ENCODE measurements at places on chromosomes 6 and 20. TPM values are rescaled to one million over a fixed set of nuclear protein-coding genes. Genes with fewer than 3 reads are reported as not detected.
A peak's percentile ranks its signal among the peaks of the same experiment; 100 is the strongest.

The MATN4 gene
- total RNA-seq = 0.33 TPM

- no peak overlapping the region for H3K4me3 ChIP-seq
- DNase-seq = no peak
- no peaks in the 10 kb centered on the region for H3K27me3 ChIP-seq
- H3K36me3 ChIP-seq = no peaks in the 10 kb centered on the region
- no peak overlapping the region for H3K27ac ChIP-seq
- no peaks in the 10 kb centered on the region for H3K4me1 ChIP-seq
Measured at GRCh38 chr6:22102671-22103070, 194.2 kb downstream of the PRL start.

GRCh38 chr6:11653028-11653583 is 115.6 kb downstream of the TMEM170B start:
- H3K4me3 ChIP-seq = no peak overlapping the region
- peak; percentile 69 for DNase-seq
- peak overlapping the region; percentile 15 for H3K27ac ChIP-seq
- peaks cover 48% of the 10 kb centered on the region for H3K4me1 ChIP-seq
- H3K27me3 ChIP-seq = no peaks in the 10 kb centered on the region

GRCh38 chr6:34549026-34549803 is 6.9 kb downstream of the SPDEF start:
- no peaks in the 10 kb centered on the region for H3K27me3 ChIP-seq
- H3K4me3 ChIP-seq = no peak overlapping the region
- H3K4me1 ChIP-seq = peaks cover 59% of the 10 kb centered on the region

DNA sequence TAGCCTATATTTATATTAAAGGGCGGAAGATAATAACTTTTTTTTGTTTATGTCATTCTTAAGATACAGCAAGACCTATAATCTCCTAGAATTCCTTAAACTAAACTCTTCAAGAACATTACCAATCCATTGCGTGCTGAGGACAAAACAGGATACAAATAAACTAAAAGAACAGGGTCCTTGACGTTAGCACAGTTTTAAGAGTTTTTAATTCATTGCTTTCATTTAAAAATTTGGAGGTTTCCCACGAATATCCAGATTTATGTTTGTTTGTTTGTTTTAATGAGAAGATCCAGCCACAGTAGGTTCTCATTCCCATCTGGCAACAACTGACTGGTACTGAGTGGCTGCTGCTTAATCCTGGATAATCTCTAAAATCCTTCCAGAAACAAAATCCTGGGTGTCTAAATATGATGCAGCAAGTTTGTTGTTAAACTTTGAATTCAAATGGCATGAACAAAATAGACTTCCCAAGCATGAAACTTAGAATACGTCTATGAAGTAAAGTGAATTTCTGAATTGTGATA is 153.7 kb downstream of the HACE1 start:
- H3K4me1 ChIP-seq = no peaks in the 10 kb centered on the region
- H3K27me3 ChIP-seq = no peaks in the 10 kb centered on the region

The RRP36 gene
- total RNA-seq = 45.2 TPM

The ERMARD gene
- total RNA-seq = 19.3 TPM

GRCh38 chr6:105152880-105153279 is 26.9 kb downstream of the POPDC3 start:
- no peak overlapping the region for H3K27ac ChIP-seq
- H3K4me1 ChIP-seq = no peaks in the 10 kb centered on the region
- no peak overlapping the region for H3K4me3 ChIP-seq

DNA sequence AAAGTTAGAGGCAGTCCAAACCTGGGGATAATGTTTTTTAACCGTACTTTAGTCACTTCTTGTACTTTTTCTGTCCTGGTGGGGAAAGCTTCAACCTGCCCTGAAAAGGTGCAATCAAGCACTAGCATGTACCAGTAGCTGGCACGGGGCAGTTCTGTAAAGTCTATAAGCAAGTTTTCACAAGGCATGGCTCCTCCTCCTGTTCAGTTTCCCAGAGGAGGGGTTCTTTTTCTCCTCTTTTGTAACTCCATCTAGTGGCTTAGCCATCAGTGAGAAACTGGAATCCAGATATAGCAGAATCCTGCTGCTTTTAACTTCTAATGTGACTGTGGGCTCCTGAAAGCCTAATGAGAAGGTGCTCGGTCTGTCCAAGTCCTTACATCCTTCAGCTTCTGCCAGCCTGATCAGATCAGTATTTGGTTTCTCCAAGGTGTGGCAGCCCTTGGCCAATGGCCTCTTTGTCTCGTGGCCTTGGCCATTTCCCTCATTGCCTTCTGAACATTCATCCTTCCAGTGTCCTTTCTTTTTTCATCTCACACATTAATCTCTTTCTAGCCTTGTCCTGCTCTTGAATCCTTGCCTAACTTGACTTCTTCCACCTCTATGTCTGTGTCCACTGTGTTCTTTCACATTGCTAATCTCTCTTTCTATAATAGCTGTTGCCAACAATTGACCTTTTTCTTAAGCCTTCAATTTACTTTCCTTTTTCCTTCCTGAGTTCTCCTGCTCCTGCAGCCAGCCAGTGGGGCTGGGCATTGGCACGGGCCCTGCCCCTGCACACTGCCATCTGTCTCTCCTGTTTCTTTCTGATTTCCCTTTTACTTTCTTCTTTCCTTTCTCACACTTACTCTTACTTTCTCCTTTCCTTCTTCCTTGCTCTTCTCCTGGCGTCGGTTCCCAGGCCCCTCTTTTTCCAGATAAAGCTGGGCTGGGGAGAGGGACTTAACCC is 222.0 kb upstream of the SYNCRIP start:
- no peaks in the 10 kb centered on the region for H3K4me1 ChIP-seq
- no peak for DNase-seq
- no peak overlapping the region for H3K4me3 ChIP-seq
- no peak overlapping the region for H3K27ac ChIP-seq
- no peaks in the 10 kb centered on the region for H3K27me3 ChIP-seq
- H3K36me3 ChIP-seq = no peaks in the 10 kb centered on the region

DNA sequence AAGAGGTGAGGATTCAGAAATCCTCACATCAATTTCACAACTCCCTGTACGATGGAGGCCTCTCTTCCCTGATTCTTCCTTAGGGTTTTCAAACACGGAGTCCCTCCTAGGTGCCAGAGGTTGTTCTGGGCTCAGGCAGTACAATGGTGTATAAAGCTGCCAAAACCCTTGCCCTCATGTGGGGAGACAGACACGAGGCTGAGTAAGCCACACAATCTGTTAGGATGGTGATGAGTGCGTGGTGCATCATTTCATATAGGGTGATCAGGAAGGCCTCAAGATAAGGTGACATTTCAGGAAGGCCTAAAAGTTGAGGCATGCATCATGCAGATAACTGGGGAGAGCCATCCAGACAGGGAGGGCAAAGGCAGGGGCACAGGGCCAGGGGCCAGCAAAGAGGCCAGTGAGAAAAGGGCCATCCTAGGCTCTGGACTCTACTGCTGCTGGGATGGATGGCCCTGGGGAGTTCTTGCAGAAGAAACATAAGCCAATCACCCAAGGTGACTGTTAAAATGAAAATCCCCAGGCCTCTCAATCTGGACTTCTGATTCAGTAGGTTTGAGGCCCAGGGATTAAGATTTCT is 186.5 kb downstream of the PRKN start:
- DNase-seq = no peak
- no peak overlapping the region for H3K27ac ChIP-seq
- peaks cover 24% of the 10 kb centered on the region for H3K27me3 ChIP-seq
- H3K36me3 ChIP-seq = no peaks in the 10 kb centered on the region
- no peaks in the 10 kb centered on the region for H3K4me1 ChIP-seq

The UBD gene
- not detected for total RNA-seq

The TPBG gene
- total RNA-seq = 44.6 TPM

DNA sequence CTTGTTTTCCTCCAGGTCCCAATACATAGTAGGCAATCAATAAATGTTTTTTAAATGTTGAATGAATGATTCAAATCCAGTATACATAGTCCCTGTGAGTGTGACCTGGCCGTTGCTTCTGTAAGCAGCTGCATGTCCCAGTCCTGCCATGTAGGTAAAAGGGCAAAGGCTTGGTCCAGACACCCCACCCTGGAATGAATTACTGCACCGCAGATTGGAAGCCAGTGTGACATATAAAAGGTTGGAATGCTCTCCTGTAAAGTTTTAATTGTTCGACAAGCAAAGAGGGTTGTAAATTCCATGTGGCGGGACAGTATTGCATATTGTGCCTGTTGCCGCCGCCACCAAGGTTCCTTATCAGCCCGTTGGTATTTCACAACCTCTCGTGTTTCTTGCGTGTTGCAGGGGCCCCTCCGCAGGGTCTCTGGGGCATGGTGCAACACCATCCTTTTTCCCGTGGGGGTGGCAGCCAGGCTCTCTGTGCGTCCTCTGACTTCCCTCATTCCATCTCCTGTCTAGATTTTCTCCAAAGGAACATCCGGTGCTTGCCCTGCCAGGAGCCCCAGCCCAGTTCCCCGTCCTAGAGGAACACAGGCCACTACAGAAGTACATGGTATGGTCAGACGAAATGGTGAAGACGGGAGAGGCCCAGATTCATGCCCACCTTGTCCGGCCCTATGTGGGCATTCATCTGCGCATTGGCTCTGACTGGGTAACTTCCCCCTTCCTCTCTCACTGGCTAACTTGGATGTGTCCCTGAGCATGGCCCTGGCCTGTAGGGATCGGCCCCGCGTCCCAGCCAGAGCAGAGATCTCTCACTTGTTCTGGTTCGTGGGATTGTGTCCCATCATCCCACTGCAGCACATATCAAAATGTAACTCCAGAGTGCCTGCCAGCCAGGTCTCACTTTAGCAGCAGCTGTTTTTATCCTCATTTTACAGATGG is 20.3 kb downstream of the POFUT1 start:
- H3K27me3 ChIP-seq = no peaks in the 10 kb centered on the region
- H3K4me3 ChIP-seq = no peak overlapping the region
- no peaks in the 10 kb centered on the region for H3K36me3 ChIP-seq
- H3K27ac ChIP-seq = no peak overlapping the region

GRCh38 chr6:146896062-146896813 is 297.5 kb downstream of the ADGB start:
- H3K4me1 ChIP-seq = peaks cover 8% of the 10 kb centered on the region
- H3K36me3 ChIP-seq = no peaks in the 10 kb centered on the region
- H3K27ac ChIP-seq = no peak overlapping the region

DNA sequence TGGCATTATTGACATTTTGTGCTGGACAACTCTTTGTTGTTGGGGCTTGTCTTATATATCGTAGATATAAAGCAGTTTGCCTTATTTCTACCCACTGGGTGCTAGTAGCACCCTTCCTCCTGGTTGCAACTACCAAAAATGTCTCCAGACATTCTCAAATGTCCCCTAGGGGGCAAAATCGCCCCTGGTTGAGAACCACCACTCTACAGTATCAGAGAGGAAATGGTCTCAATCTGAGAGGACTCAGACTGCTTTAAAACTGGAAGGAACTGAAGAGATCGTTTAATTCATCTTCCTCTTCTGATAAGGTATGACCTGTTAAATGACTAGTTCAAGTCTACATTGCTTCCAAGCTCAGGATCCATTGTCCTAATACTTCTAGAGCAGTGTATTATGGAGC is 14.9 kb downstream of the SH3BGRL2 start:
- no peak for DNase-seq
- H3K4me1 ChIP-seq = no peaks in the 10 kb centered on the region
- no peak overlapping the region for H3K27ac ChIP-seq
- no peaks in the 10 kb centered on the region for H3K27me3 ChIP-seq

DNA sequence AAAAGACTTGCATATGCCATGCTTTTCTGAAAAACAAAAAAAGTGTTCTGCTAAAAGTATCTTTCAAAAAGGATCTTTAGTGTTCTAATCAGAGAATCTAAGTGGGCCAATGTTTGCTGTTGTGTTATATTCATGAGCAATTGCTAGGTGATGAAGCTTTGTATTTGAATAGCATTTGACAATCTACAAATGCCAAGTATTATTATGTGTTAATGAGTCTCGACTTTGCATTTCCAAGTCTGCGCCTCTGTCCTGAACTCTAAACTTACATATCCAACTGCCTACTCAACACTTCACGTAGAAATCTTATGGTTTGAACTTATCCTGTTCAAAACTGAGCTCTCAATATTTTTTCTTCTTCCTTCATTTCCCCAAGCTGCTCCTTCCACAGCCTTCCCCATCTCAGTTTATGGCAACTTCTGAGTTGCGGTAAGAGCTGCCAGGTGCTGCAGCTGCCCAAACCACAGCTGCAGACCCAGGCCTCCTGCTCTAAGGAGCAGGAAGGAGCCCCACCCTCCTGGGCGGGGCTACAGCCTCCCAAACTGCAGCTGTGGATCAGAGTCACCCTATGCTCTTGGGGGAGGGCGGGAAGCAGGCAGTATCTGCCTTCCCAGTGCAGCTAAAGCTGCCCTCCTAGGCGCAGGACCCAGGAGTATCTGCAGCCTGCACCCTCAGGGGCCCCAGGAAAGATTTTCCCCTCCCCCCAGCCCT is 16.7 kb upstream of the MAK start:
- H3K4me1 ChIP-seq = no peaks in the 10 kb centered on the region
- no peak for DNase-seq
- H3K27me3 ChIP-seq = no peaks in the 10 kb centered on the region

- H3K36me3 ChIP-seq = no peaks in the 10 kb centered on the region
- H3K4me1 ChIP-seq = peaks cover 61% of the 10 kb centered on the region
- no peaks in the 10 kb centered on the region for H3K27me3 ChIP-seq
- no peak for DNase-seq
Measured at GRCh38 chr20:1629321-1629720, 9.5 kb upstream of the SIRPB1 start.

DNA sequence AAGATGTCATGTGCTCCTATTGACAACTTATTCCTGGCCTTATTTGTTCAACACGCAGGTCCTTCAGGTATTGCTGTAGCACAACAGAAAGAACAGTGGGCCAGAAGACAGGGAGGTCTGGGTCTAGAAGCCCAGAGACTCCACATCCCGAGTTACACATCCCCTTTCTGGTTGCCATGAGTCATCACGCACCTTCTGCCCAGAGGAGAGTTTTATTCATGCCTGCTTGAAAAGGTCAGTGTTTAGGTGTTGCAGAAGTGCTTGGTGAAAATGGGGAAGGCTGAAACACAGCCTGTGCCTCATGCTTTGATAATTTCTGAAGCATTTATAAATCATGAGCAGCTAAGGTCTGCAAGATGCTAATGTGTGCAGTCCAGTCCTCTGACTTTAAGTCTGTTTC is 256.4 kb downstream of the GMPR start:
- DNase-seq = no peak
- no peaks in the 10 kb centered on the region for H3K36me3 ChIP-seq
- H3K4me1 ChIP-seq = no peaks in the 10 kb centered on the region
- no peak overlapping the region for H3K4me3 ChIP-seq
- no peaks in the 10 kb centered on the region for H3K27me3 ChIP-seq
- no peak overlapping the region for H3K27ac ChIP-seq

DNA sequence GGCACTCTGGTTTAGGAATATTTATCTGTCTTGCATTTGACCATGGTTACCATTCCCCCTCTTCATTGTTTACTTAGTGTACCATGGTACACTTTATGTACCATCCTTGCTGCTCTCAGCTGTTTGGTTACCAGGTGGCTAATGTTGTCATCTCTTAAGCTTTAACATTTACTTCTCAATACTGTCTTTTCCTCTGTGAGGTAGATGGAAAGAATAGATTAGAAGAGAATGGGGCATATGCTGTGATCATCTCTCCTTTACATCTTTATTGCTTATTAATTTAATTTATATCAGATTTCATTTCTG is 109.2 kb downstream of the NCOA3 start:
- peak overlapping the region; percentile 73 for H3K27ac ChIP-seq
- no peak overlapping the region for H3K4me3 ChIP-seq
- no peak for DNase-seq
- peaks cover 21% of the 10 kb centered on the region for H3K36me3 ChIP-seq
- no peaks in the 10 kb centered on the region for H3K27me3 ChIP-seq

The BPIFA1 gene
- total RNA-seq = not detected

GRCh38 chr6:46756469-46757213 is 9.9 kb downstream of the ANKRD66 start:
- H3K4me1 ChIP-seq = peaks cover 9% of the 10 kb centered on the region
- H3K27me3 ChIP-seq = no peaks in the 10 kb centered on the region
- no peaks in the 10 kb centered on the region for H3K36me3 ChIP-seq
- DNase-seq = no peak
- H3K4me3 ChIP-seq = no peak overlapping the region

The PIGU gene
- 25.0 TPM for total RNA-seq
